ENCODE measurements at places on chromosomes 2 and 18.

DNA sequence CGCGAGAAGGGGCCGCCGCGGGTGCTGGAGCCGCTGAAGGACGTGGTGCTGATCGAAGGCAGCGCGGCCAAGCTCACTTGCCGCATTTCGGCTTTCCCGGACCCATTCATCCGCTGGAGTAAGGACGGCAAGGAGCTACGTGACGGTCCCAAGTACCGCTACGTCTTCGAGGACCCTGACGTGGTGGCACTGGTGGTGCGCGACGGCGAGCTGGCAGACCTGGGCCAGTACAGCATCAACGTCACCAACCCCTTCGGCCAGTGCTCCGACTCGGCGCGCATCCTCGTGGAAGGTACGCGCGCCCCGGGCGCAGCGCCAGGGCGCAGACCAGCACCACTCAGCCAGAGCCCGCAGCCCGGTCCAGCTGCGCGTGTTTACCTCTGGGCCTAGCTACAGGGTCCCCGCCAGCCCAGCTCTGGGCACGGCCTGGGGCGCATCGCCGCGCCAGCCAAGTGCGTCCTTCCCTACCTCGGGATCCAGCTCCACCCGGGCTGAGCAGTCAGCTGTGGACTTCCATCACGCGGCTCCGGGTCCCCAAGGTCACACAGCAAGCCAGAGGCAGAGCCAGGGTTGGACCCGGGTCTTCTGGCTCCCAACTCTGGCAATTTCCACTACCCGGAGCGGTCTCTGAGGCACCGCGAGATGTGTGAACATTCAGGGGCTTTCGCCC is 1.7 kb upstream of the GMPPA start:
- no peak for DNase-seq

- no peak for DNase-seq
These were observed 265.1 kb downstream of the NCKAP5 start for GRCh38 chr2:133303150-133303549.

- DNase-seq = no peak
These were observed 465.0 kb downstream of the SUCLG1 start for GRCh38 chr2:83993873-83994632.

- no peak for DNase-seq
These were observed 6.3 kb downstream of the EPC2 start for GRCh38 chr2:148650881-148651280.

- no peak for DNase-seq
These were observed 207.2 kb downstream of the VAPA start for GRCh38 chr18:10121028-10121427.

GRCh38 chr2:237602409-237602808 is 11.9 kb upstream of the RAB17 start:
- DNase-seq = no peak

DNA sequence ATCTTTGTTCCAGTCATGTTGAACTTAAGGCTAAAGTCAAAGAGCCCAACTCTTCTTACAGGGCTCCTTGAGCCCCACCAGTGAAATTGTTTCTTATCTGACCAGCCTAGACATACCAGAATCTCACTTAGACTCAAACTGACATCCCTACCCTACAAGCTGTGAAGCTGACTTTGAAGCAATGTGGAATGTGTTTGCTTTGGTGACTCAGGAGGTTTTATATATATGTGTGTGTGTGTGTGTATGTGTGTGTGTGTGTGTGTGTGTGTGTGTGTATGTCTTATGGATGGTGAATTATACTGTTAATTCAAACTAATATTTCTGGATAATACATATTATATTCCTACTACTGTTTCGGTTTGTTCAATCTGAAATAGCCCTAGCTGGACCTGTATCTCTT is 67.3 kb downstream of the CAMKMT start:
- no peak for DNase-seq

GRCh38 chr18:8610459-8610851 is 1.2 kb downstream of the RAB12 start:
- peak; percentile 17 for DNase-seq

GRCh38 chr2:8605351-8606065 is 76.3 kb upstream of the ID2 start:
- no peak for DNase-seq

- DNase-seq = no peak
These were observed 379.8 kb downstream of the TSN start for GRCh38 chr2:122135021-122135937.

- no peak for DNase-seq
These were observed 51.9 kb upstream of the RMDN2 start for GRCh38 chr2:37873229-37873628.

GRCh38 chr2:239169311-239170048 is 231.3 kb downstream of the HDAC4 start:
- DNase-seq = no peak

- no peak for DNase-seq
These were observed 1076.1 kb upstream of the TMEFF2 start for GRCh38 chr2:193270816-193271215.

DNA sequence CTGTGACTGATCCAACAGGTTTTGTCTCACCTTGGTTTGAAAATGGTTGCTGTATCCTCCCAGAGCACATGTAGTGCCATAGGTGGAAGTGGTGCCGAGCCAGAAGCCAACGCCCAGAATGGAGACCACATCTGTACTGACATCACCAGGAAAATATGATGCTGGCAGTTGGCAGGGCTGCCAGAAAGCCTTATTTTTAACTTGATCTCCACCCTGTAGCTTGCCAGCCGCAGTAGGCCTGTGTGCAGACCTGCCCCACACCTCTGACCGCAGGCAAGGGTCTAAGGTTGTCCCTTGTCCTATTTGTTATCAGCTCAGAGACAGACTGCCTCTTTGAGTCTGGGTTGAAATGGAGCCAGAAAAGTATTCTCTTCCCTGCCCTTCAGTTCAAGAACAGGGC is 123.5 kb upstream of the EML6 start:
- DNase-seq = no peak

- no peak for DNase-seq
These were observed 176.1 kb downstream of the CAPN13 start for GRCh38 chr2:30631051-30631671.

GRCh38 chr18:63683152-63683551 is 19.6 kb upstream of the SERPINB11 start:
- DNase-seq = no peak

DNA sequence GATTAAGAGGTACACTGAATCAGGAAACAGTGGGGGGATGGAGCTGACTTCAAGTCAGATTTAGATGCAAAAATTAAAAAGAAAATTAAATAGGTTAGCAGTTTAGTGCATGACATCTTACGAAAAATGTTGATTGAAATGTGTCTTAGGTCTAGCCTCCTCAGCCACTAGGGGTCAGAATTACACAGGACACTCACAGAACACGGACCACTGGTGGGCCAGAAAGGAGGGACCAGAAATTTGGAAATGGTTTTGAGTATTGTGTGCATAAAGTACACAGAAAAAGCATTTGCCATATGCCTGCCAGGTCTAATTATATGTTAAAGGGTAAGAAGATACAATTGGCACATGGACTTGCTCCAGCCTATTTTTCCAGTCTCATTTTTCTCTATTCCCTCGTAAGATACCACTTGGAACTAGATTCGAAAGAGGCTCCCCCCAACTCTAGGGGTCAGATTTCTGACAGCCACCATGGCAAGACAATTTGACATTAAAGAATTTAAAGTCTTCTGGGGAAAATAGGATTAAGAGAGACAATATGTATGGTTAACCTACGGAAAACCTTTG is 550.2 kb upstream of the SETBP1 start:
- no peak for DNase-seq

GRCh38 chr2:182349268-182349667 is 77.6 kb downstream of the PDE1A start:
- no peak for DNase-seq

GRCh38 chr2:203709416-203710040 is 3.1 kb downstream of the CD28 start:
- no peak for DNase-seq

DNA sequence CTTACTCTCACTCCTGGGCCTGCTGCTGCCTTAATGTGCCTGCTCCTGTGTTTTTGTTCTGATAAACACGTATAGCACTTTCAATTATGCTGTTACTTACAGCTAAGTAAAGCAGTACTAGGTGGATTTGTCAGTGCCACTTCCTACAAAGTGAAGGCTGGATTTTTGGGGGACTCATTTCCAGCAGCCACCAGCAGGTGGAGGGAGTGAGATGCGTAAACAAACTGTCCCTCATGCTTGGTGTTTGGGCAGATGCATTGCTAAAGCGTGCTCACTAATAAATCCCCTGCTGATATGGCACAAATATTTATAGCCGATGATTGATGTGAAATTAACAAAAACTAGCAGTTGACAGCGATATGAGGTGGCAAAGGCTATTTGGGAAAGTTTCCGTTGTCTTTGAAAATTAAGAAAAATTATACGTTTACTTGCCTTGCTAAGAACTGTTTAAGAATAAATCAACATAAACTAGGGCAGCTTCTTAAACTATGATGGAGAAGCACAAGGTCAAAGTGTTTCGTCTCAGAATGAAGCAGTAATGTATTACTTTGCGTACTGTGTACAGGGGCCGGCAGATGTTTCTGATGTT is 101.7 kb downstream of the AGAP1 start:
- no peak for DNase-seq

DNA sequence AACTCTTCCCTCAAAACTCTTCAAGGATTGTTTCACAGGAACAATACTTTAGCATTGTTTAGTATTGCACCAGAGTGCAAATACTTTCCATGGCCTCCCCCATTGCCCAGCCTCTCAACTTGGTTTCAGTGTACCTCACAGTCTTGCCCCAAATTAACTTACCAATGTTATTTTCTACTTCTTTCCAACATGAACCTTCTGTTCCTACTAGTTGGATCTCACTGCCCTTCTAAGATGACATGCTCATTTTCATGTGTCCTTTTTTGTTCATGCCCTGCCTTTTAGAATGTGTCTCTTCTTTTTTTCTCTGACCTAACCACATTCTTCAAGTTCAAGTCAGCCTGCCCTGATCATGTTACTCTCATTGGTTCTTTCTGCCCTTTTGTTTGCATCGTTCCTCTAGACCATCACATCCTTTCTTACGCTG is 4.1 kb downstream of the SPATS2L start:
- no peak for DNase-seq

- DNase-seq = peak; percentile 74
These were observed 5.2 kb downstream of the TTC39C start for GRCh38 chr18:24019641-24020331.

GRCh38 chr2:214075456-214075855 is 335.4 kb upstream of the VWC2L start:
- DNase-seq = no peak

DNA sequence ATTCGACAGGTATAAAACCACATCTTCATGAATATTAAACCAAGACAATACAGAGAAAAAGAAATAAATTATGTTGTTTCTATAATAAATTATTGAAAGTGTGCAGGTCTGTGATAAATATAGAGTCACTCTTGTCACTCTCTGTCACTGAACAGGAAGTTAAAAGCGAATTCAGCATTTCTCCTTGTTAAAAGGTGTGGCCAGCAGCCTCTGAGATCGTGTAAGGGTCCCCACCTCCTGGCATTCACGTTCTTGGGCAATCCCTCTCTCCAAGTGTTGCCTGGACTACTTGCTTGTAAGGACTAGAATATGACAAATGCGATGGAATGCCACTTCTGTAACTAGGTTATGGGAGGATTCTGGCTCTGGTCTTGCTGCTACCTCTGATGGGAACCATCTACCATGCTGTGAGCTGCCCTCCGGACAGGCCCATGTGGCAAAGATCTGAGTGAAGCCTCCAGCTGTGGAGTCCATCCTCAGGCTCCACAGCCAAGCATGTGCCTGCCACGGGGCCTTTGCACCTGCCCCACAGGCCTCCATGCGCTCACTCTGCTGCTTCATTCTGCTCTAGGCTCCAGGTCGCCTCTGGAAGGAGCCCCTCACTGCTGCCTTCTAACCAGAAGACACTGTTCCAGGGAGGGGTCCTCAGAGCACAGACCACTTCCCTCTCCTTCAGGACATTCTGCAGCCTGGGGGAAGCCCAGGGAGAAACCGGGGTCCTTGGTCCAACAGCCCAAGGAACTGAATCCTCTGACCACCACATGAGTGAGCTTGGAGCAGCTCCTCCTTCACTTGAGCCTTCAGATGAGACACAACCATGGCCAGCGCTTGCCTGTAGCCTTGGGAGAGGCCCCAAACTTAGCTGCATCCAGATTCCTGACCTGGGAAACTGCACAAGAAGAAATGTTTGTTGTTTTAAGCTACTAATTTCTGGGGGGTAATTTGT is 202.9 kb upstream of the HDAC4 start:
- no peak for DNase-seq

DNA sequence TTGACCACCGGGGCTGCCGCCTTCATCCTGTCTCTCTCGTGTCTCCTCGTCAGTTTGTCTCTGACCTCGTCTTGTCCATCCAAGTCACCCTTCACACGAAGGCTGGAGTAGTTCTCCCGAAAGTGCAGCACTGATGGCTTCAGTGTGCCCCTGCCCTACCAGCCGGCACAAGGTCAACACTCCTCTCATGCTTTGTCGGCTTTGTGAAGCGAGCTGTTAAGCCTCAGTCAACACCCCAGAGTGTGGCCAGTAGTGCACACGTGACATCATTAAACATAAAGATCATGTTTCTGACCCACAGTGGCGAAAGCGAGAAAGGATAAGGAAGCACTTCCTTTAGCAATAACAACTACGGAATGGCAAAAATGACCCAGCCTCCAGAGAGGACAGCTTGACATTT is 23.2 kb downstream of the ACKR3 start:
- DNase-seq = no peak

DNA sequence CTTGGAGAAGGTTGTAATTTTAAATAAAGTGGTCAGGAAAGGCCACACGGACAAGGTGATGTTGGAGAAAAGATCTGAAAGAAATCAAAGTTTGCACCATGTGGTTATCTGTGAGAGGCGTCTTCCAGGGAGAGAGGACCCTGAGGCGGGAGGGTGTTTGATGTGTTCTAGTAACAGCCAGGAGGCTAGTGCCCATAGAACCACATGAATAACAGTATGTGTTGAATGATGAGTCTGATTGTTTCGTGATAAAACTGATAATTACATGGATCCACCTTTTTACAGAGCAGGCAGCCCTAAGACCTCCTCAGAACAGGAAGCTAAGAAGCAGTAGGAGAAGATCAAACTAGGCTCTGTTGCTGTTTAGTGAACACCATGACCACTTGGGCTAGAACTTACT is 91.4 kb downstream of the SCG2 start:
- DNase-seq = no peak

- no peak for DNase-seq
These were observed 42.7 kb downstream of the SMAD4 start for GRCh38 chr18:51072586-51073313.

GRCh38 chr18:67359873-67360838 is 156.4 kb downstream of the DSEL start:
- peak; percentile 48 for DNase-seq

GRCh38 chr2:43160778-43161177 is 65.6 kb downstream of the ZFP36L2 start:
- no peak for DNase-seq

DNA sequence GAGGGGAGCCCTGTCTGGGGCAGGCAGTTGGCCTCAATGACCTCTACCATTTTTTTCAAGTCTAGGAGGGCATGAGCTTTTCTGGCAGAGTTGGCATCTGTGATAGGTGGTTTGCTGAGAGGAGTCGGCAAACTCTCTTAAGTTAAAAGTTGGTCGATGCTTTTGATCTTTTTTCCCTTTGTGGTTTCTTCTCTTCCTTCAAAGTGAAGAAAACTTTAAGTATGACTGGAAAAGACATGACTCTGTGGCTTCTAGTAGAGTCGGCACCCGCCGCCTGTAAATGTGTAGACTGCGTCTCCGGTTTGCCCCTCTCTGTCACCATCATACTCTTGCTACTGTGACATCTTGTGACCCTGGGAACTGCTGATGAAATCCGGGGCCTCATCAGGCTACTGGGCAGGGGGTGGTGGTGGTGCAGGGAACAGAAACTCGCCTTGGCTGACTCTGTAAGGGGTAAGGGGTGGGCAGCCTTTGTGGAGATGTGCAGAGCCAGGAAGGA is 21.1 kb downstream of the INPP5D start:
- DNase-seq = peak; percentile 69
